ENCODE measurements at places on chromosomes 11 and 22. TPM values are rescaled to one million over a fixed set of nuclear protein-coding genes. Genes with fewer than 3 reads are reported as not detected.

The CDHR5 gene
- total RNA-seq: not detected

The SCGB2A2 gene
- not detected for total RNA-seq

The RAG2 gene
- not detected for total RNA-seq

The LAYN gene
- total RNA-seq: 8.7 TPM

The CSNK1E gene
- 88.6 TPM for total RNA-seq

The RBMXL2 gene
- not detected for total RNA-seq

The SLC35C1 gene
- total RNA-seq: 13.6 TPM

The HBE1 gene
- total RNA-seq: not detected

- DNase-seq: no peak
These were observed 12.1 kb downstream of the SLC15A3 start for GRCh38 chr11:60939855-60940254.

DNA sequence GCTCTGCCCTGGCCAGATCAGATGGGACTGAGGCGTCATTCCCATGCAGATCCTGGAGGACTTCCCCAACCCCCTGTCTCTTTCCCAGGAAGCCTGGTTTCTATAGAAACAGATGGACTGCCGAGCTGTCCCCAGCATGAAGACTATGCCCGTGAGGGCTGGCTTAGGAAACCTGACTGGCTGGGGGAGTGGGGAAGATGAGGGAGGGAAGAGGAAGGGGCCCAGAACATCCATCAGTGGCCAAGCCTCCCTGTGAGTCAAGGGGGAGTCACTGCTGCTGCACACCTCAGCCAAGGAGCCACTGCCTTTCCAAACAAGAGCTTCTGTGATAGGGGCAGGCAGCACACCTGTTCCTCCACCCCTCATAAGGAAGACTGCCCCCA lies 5.8 kb downstream of the TP53I11 start:
- DNase-seq: no peak

DNA sequence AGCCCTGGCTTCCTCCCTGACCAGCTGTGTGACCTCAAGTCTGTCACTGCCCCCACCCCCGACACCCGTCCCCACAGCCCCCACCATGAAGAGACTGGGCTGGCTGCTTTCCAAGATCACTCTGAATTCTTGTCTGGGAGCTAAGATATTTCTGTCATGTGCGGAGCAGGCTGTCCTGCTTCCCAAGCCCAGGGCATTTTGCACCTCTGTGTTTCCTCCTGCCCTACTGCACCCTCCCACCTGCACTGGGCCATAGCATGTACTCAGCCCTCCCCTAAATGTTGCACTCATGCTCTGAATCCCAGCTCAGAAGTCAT lies 30.3 kb upstream of the MYEOV start:
- no peak for DNase-seq

DNA sequence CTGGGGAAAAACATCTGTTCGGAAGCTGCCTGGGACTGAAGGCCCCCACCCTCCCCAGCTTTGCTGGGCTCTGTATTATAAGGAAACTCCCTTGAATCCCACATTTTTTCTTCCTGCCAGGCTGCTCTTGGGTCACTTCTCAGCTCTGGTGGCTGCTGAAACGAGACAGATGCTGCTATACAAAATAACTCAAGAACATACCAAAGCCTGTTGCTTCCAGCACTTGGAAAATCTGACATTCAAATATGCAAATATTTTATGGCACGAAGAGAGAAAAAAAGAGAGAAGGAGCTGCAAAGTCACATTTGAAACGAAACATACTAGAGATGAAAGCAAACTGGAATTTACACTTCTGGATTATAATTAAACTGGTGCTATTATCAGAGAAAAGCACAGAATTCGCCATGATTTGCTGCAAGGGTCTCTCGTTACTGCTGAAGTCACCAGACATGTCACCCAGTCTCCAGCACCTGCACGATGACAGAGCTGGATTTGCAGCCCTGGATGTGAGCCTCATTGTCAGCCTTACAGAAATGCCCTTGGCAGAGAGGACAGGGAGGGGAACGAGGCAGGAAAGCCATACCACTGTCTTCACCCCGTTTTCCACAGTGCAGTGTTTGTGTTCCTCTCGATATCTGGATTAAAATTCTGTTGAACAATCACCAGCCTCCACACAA lies 47.9 kb upstream of the IGSF9B start:
- DNase-seq: no peak

- DNase-seq: no peak
These were observed 910.7 kb upstream of the CNTN5 start for GRCh38 chr11:98110030-98110429.
